ENCODE measurements at places on chromosomes 5 and 9. TPM values are rescaled to one million over a fixed set of nuclear protein-coding genes. Genes with fewer than 3 reads are reported as not detected.

The KIF24 gene
- 0.68 TPM for total RNA-seq

The INSL6 gene
- total RNA-seq: not detected

The OR1K1 gene
- not detected for total RNA-seq

The NR2F1-AS1 gene
- total RNA-seq: 24.2 TPM

The PTGS1 gene
- 27.1 TPM for total RNA-seq

The NKD2 gene
- 0.70 TPM for total RNA-seq

The ARSB gene
- 5.6 TPM for total RNA-seq

The HSD17B3 gene
- total RNA-seq: not detected

The TSSK1B gene
- total RNA-seq: 0.12 TPM

The RETREG1 gene
- 0.45 TPM for total RNA-seq

The PRLR gene
- total RNA-seq: 0.08 TPM

The NRG2 gene
- 1.6 TPM for total RNA-seq

The CCL27 gene
- 0.47 TPM for total RNA-seq

The ECM2 gene
- 17.3 TPM for total RNA-seq

The PLPP7 gene
- 11.4 TPM for total RNA-seq

The EIF4EBP3 gene
- 0.90 TPM for total RNA-seq

The TMEM250 gene
- total RNA-seq: 32.2 TPM

The AQP3 gene
- 1.5 TPM for total RNA-seq

The CBY3 gene
- not detected for total RNA-seq

The PLK2 gene
- 1,550 TPM for total RNA-seq

The CDH10 gene
- total RNA-seq: 0.70 TPM

The CNTNAP3B gene
- 25.9 TPM for total RNA-seq

The ECSCR gene
- total RNA-seq: 12.6 TPM

The MZB1 gene
- not detected for total RNA-seq

The NTRK2 gene
- total RNA-seq: 0.38 TPM

The ARL14EPL gene
- total RNA-seq: not detected

The ZNF883 gene
- total RNA-seq: 2.6 TPM

The NSUN2 gene
- total RNA-seq: 51.0 TPM

The SLC1A3 gene
- total RNA-seq: 33.9 TPM

The IL33 gene
- total RNA-seq: 186 TPM

The HMCN2 gene
- total RNA-seq: under 0.01 TPM

The TARS1 gene
- total RNA-seq: 316 TPM

The MARCHF11 gene
- total RNA-seq: not detected

The PPP2R2B gene
- not detected for total RNA-seq

The MYMK gene
- not detected for total RNA-seq

The URM1 gene
- 25.9 TPM for total RNA-seq

The SH3RF2 gene
- total RNA-seq: 0.59 TPM

The SETX gene
- 61.0 TPM for total RNA-seq

The RLN1 gene
- not detected for total RNA-seq

The HTR1A gene
- not detected for total RNA-seq

The CCDC183 gene
- 2.2 TPM for total RNA-seq

The C9orf50 gene
- not detected for total RNA-seq

The DMGDH gene
- 0.68 TPM for total RNA-seq

The GPR150 gene
- total RNA-seq: 0.45 TPM
